ENCODE measurements at places on chromosomes 5 and 9.

DNA sequence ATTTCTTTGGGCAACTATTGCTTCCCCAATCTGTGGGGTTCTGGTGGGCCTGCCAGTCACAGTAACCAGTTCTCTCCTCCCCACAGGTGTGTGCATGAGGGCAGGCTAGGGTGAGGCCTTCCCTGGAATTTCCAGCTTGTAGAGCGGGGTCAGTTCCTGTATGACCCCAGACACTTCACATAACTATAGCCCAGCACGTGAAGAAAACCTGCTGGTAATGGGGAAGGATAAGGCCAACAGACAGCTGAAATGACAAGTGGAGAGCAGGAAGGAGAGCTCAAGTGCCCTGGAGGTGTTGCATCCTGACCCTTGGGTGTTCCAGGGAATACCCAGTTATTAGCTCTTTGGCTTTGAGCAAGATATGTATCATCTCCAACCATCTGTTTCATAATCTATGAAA lies 142.2 kb downstream of the CDC42SE2 start:
- no peak for DNase-seq

DNA sequence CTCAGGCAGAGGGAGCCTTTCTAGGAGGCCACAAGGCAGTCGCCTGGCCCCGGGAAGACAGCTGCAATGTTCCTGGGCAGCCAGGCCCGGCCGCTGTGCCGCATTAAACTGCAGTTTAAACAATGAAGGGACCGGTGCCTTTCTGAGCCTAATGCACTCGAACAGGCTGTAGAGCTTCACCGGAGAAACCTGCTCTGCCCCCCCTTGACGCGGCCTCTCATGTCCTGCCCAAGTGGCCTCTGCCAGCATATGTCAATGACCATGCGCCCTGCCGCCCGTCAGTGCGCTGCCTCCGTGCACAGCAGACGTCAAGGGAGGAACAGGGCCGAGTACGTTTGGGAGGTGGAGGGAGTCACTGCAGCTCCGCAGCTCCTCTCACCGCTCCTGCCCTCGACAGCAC lies 38.4 kb upstream of the BARHL1 start:
- no peak for DNase-seq

DNA sequence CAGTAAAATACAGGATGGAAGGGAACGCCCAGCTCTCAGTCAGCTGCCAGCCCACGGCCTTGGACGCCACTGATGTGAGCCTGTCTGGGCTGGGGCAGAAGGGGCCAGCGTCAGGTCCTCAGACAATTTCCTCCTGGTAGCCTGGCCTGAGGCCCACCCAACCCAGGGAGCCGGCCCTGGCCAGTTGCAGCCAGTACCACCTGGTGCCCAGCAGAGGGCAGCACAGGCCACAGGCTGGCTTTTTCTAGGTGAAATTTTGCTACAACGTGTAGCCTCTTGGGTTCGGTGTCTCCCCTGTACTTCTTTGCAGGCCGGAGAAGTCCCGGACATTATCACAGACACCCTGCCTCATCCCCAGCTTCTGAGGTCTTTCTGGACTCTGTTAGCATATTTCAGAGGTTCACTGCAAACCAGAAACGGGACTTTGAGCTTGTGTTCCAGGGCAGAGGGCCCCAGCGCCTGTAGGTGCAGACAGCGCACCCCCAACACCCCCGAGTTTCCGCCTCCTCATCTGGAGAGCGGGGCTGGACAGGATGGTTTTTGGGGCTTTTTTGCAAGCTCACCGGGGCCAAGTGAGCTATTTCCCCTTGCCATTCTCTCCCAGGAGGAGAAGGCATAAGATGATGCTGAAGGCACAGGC lies 45.9 kb upstream of the KCNMB1 start:
- no peak for DNase-seq

DNA sequence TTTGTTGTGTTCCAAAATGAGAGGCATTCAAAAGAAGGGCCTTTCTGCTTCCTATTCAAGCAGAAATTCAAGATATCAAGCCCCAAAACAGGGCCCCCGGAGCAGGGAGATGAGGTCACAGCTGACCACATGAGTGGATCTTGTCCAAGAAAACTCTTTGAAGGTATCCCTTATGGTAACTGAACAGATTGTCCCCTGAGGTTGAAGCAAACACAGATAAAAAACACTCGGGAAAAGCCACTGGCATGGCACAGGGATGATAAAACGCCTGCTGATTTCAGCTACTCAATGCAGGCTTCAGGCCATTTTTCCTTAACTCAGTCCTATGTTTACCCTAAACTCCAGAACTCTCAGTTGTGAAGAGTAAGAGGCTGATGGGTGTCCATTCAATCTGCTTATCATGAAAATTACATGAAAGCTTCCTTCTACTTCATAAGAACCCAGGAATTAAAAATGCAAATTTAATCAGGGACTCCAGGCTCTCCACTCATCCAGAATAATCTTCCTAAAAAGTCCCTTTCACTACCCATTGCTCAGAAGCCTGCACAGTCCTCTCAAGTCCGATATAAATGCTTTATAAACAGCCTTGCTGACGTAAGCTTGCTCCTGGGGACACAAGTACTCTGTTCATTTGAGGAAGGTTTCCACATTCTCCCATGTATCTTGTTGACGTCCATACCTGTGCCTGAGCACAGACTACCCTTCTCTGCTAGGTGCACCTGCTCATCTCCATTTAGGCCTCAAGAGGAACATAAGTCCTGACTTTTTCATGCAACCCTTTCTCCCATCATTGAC lies 35.9 kb upstream of the SLC1A3 start:
- no peak for DNase-seq

- no peak for DNase-seq
These were observed 13.1 kb downstream of the NSG2 start for GRCh38 chr5:174058433-174059122.

DNA sequence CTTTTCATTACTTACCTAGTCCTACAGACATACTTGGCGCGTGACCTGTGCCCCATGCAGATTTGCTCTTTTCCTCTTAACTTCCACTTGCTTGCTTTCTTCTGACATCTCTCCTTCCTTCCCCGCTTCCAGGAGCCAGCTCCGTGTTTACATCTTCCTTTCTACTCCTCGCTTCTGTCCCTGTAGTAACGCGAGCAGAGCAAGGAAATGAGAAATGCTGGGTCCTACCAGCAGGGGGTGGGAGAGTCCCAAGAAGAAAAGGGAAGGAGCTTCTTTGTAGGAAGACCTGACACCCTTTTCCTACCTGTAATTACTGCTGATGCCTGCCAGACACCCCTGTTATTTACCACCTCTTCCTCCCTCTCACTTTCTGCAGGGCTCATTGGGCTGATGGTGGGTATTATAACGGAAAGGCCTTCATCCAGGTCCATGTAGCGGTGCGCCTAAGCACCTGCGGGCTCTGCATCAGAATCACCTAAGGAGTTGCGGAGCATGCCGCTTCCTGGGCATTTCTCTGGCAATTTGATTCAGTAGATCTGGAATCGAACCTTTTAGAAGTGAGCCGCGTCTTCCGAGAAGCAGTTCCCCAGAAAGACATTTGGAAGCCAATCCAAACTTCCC lies 1260.8 kb upstream of the WWC1 start:
- no peak for DNase-seq

- no peak for DNase-seq
These were observed 369.2 kb downstream of the TLE4 start for GRCh38 chr9:79940919-79941318.

- no peak for DNase-seq
These were observed 7.2 kb downstream of the CNOT8 start for GRCh38 chr5:154865466-154866184.

DNA sequence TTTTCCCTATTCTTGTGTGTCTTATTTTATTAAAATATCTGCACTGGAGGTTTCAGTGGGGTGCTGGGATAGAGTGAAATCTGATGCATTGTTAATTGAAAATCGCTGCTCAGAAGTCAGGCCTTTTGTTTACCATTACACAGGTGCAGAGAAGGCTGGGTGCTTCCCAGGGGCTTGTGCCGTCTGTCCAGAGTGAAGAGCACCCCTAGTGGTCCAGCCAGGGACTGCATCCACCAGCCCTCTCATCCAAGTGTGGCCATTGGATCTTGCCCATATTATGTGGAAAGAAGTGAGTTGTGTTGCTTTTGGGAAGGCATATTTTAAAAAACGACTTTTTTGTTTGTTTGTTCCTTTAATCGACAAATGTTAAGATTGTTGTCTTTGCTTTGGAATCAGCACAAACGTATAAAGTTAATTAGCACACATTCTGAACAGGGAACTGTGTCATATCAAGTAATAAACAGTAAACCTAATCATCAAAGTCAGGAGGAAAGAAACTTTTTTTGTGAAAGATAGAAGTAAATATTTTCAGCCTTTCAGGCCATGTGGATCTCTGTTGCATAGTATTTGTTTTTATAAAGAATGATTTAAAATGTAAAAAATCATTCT lies 315.6 kb downstream of the MTRR start:
- no peak for DNase-seq

DNA sequence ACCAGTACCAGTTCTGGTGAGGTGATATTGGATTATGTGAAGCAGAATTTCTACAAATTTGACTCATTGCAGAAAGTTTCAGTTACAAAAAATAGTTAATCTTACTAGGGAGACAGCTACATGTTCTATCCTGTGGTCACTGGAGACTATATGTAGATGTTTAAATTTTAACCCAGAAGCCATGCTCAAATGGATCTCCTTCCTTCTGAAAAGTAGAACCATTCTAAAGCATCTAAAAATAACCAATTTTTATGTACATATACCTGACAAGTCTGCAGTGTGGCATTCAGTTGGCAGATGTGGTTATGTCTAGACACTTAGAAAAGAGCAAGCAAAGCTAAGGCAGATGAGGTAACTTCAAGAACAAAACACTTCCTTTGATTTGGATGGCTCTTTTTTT lies 65.5 kb upstream of the POU4F3 start:
- no peak for DNase-seq

DNA sequence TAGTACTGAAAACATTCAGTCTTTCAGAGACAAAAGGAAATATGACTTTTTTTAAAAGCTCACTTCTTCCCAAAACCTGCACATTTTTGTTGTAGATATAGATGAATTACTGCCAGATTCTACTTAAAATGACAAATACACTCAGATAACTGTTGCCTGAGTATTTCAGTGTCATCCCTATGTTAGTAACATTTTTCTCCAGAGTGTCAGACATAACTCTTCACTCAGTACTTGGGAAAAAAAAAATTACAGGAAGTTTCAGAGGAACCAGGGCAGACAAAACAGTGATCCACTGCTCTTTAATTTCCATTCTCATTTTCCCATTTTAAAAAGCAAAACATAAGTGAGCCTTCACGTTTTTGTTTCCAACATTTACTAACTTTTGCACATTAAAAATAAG lies 79.3 kb upstream of the ITGA1 start:
- no peak for DNase-seq

- no peak for DNase-seq
These were observed 312.1 kb downstream of the TMEM232 start for GRCh38 chr5:110414360-110414759.

- DNase-seq, result no peak
These were observed 974 bp downstream of the C9orf40 start for GRCh38 chr9:74951725-74952151.

DNA sequence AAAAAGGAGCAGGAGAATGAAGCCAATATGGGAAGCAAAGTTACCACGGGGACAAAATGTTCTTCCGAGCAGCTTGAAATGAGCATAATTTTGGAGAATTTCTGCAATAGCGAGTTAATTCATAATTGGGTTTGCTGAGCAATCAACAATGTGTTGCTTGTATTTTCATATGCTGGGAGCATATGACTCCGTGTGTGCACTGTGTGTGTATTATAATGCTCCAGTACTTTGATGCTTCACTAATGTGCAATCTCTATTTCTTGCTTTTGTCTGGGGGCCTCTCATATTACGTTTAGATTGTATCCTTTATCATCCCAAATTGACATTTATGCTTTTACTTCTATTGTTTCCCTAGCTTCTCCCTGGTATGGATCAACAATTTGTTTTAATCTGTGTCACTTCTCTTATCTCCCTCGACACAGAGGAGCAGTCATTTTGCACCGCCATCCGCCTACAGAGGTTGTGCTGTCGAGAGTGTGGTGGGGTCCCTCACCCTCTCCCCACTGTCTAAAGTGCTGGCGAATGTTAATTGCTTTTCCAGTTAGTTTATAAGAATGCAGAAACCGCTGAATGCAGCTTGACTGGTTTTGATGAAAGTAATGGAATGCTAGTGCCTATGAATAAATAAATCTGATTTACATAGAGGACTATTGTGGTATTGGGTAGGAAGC lies 372.5 kb upstream of the WWC1 start:
- DNase-seq, result no peak

- peak; percentile 59 for DNase-seq
These were observed 48.1 kb upstream of the NKD2 start for GRCh38 chr5:960551-960950.

- no peak for DNase-seq
These were observed 105.0 kb downstream of the MAPKAP1 start for GRCh38 chr9:125601961-125602360.

DNA sequence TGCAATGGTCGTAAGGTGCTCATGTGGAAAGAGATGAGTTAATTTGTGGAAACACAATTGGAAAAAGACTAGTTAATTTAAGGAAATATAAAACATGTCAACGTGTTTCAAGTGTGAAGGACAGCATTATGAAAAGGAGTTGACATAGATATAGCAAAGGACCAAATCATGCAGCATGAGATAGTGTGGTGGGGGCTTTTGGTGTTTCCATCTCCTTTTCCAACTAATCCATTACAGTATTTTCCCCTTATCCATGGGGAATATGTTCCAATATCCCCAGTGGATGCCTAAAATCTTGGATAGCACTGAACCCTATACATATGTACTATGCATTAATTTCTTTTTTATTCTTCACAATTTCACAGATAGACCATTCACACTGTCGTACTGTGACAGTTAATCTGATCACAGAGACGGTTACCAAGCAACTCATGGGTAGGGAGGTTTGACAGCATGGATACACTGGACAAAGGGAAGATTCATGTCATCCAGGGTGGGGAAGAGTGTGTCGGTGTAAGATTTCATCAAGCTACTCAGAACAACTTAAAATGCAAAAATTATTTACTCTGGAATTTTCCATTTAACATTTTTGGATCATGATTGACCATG lies 238.6 kb downstream of the CDH12 start:
- DNase-seq, result no peak

DNA sequence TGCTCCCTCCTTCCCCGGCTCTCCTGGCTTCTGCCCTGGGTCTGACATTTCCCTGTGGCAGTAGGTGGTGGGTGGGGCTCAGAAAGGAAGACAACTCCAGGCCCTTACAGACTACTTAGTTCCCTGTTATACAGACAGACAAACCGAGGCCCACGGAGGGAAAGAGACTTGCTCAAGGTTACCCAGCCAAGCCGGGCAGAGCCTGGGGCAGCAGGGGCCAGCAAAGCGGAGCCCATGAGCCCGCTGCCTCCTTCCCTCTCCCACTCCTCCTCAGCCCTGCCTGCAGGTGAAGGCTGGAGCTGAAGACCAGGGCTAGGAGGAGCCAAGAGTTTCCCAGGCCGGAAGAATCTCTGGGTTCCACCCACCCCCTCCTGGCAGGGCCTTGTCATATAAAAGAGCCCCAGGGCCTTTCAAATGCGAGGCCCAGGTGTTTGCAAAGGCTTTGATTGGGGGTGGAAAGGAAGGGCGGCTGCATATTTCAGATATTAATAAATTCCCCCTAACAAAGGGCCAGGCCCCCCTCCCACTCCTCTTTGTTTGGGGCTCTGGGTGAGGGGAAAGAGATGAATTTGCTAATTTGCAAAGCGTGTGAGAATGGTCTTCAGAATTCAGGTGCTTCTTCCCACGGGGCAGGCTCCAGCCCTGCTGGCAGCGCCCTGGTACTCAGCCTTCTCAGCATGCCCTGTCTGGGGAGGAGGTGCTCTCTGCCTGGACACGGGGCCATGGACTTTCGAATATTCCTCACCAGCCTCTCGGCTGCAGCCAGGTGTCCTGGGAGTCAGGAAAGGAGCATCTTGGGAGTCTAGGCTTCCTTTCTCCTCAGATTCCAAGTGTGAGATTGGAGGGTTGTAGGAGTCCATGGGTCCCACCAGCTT lies 21.5 kb downstream of the SLC6A7 start:
- no peak for DNase-seq

All from RWPE2 (cell line).